HFFc6 (cell line): ENCODE measurements at places on chromosomes 12 and 14. TPM values are rescaled to one million over a fixed set of nuclear protein-coding genes. Genes with fewer than 3 reads are reported as not detected.

DNA sequence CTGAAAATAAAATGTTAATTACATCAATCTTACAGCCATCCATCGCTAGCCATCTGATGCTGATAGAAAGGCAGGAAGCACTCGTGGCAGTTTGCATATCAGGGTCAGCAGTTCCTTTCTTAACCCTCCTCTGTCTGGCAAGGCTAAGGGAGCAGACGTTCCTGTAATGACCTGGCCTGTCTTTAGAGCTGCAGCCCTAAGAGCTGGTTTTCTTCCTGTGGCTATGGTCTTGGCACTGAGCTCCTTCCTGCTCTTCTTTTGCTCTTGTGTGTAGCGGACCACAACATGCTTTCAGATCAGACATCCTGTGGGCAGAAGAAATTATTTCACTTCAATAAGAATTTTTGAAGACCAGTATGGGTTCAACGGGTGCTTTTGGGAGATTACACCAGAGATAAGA, 170.4 kb downstream of the DAD1 start:
- no peak for DNase-seq

- no peak for DNase-seq
Observed at GRCh38 chr14:36227802-36228201, 51.3 kb upstream of the PTCSC3 start.

Gene AQP6
- not detected in 2 replicates for total RNA-seq

GRCh38 chr12:5078423-5078822, 34.7 kb downstream of the KCNA5 start:
- no peak for DNase-seq

Gene CGRRF1
- 11.3 and 11.7 TPM in 2 replicates for total RNA-seq

DNA sequence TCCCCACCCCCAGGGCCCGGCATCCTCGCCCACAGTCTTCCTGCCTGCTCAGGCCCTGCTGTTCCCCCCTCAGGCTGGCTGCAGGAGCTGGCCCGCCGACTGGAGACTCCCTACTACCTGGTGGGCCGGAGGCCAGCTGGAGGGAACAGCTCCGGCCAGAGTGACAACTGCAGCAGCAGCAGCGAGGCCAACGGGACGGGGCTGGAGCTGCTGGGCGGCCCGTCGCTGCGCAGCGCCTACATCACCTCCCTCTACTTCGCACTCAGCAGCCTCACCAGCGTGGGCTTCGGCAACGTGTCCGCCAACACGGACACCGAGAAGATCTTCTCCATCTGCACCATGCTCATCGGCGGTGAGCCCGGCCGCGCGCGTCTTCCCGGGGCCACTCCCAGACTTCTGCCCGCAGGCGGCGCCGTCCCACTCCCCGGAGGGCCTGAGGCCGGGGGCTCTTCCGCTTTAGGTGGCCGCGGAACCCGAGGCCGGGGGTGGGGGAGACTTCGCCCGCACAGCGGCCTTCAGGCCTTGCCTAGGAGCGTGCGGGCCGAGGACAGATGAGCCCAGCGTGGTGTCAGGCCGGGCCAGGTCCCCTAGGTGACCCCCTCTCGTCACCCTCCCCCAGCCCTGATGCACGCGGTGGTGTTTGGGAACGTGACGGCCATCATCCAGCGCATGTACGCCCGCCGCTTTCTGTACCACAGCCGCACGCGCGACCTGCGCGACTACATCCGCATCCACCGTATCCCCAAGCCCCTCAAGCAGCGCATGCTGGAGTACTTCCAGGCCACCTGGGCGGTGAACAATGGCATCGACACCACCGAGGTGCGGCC, 10.2 kb downstream of the KCNH3 start:
- DNase-seq, result no peak

- peak; percentile 58 for DNase-seq
Observed at GRCh38 chr14:99654235-99654985, 9.5 kb downstream of the HHIPL1 start.

DNA sequence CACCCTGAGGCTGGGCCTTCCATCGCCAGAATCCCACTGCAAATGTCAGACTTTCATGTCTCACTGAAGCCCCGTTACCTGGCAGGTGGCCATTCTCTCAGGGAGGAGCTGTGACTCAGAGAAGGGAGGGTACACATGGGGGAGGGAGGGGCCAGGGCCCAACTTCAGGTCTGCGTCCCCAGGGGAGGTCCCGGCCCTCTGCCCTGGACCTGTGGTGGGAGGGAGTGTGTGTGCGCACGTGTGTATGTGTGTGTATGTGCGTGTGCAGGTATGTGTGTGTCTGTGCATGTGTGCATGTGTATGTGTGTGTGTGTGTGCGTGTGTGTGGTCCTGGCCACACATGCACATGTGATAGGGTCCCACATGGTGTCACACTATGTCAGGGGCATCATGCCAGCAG, 50.9 kb downstream of the MVK start:
- no peak for DNase-seq

- DNase-seq, result peak; percentile 61
Observed at GRCh38 chr12:53172352-53172751, 8.2 kb upstream of the ZNF740 start.

DNA sequence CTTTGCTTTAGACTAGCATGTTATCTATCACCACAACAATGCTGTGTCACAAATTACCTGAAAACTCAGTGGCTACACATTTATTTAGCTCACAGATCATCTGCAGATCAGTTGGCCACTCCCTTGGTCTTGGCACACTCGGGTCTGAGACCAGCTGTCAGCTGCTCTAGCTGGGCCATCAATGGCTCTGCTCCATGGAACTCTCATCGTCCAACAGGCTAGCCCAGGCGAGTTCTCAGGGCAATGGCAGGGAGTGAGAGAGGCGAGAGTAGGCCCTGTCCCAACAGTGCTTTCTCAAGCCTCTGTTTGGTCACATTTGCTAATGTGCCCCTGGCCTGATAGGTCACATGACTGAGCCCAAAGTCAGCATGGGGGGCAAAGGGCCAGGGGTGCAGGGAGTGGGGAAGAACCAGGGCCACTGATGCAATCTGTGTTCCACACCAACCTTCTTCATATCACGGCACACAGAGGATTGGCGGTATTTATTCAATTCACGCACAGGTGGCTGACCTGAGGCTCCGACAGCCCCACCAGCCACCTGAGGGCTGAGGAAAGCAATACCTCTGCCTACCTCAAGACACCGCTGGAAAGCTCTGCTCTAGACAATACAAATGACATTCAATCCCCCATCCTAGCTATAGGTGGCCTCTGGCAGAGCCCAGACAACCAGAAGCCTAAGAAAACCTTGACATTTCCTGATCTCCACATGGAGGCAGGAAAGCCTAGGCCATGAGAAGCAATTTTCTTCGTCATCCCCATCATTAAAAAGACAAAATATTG, 82.5 kb downstream of the NT5DC3 start:
- no peak for DNase-seq

Gene PZP
- total RNA-seq, result not detected in 3 replicates

Gene RND1
- 0.16 to 0.18 TPM in 2 of 3 replicates, not detected in the other for total RNA-seq

- DNase-seq, result no peak
Observed at GRCh38 chr12:51941604-51942003, 9.9 kb upstream of the ACVR1B start.

DNA sequence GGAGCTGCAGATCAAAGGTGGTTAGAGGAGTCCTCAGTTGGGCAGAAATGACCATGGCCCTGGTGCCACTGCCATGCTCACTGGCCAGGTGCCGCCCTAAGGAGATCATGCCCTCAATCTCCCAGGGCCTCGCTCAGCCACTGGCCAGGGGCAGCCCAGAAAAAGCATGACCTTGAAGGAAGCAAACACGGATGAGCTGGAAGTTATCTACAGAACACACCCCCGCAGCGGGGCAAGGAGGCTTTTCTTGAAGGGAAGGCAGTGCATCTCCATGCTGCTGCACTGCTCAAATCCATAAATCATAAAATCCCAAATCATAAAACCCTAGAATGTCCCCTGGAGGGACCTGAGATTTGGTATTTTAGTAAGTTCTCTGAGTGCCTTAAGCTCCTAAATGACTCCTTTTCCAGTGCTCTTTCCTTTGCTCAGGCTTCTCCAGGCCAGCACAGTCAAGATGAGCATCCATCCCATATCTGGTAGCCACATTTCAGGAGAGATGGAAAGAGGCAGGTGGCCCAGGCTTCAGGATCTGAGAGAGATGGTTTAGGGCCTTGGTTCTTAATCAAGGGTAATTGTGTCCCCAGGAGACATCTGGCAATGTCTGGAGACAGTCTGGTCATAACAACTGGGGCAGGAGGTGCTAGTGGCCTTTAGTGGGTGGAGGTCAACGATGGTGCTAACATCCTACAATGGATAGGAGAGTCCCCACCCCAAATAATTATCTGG, 217.3 kb downstream of the RBM19 start:
- DNase-seq, result no peak

GRCh38 chr12:53279283-53279869, 11.3 kb downstream of the ESPL1 start:
- DNase-seq, result no peak

DNA sequence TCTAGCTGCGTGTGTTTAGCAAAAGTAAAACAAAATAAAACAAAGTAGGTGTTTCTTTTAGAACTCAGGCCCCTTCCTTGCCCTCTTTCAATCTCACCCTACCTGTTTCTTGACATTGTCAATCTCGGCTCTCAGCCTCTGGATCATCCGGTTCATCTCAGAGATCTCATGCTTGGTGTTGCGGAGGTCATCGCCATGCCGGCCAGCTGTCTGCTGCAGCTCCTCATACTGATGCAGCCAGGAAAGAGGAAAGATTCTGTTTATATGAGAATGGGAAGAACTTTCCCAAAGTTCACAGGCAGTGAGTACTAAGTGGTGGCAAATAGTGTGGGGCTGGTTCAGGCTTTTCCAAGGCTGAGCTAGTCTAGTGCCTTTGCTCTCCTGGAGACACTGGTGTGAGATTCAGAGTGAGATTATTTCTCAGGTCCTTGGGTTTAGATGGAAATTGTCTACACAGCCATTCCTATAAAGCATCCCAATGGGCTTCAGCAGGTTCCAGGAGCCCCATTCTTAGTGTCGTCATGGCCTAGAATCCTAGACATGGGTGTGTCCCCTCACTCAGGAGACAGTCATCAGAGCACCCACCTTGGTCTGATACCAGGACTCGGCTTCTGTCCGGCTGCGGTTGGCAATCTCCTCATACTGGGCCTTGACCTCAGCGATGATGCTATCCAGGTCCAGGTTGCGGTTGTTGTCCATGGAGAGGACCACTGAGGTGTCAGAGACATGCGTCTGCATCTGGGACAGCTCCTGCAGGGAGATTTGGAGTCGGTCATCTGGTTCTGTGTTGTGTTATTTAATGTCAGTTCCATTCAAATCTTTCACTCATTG, 3.0 kb downstream of the KRT5 start:
- no peak for DNase-seq

Gene NUBPL
- 9.4 and 9.9 TPM in 2 replicates for total RNA-seq

DNA sequence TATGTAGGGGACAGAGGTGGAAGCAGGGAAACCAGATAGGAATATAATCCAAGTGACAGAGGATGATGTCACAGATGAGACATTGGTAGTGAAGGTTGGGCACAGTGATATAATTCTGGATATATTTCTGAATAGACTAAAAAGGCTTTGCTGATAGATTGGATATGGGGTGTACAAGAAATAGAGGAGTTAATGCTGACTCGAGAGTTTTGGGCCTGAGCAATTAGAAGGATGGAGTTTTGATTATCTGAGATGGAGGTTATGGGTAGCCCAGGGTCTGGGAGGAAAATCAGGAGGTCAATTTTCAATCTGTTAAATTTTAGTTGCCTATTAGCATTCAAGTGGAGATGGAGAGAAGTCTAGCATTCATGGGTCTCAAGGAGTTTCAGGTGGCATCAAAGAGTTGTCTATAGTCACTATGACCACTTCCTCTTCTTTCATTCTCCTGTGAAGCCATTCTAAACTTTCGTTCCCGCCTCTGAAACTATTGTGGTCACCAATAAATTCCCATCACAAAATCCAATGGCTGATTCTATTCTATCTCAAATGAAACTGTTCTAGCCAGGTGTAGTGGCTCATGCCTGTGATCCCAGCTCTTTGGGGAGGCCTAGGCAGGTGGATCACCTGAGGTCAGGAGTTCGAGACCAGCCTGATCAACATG, 10.6 kb upstream of the ANO6 start:
- DNase-seq, result no peak

- DNase-seq, result no peak
Observed at GRCh38 chr12:3044141-3044630, 33.0 kb upstream of the TSPAN9 start.

- DNase-seq, result no peak
Observed at GRCh38 chr14:99382781-99383471, 97.7 kb downstream of the SETD3 start.

Gene KLRB1
- not detected in 3 replicates for total RNA-seq

Gene CLEC4D
- total RNA-seq, result not detected in 3 replicates

- no peak for DNase-seq
Observed at GRCh38 chr12:99985129-99985570, 414 bp upstream of the ANKS1B start.

DNA sequence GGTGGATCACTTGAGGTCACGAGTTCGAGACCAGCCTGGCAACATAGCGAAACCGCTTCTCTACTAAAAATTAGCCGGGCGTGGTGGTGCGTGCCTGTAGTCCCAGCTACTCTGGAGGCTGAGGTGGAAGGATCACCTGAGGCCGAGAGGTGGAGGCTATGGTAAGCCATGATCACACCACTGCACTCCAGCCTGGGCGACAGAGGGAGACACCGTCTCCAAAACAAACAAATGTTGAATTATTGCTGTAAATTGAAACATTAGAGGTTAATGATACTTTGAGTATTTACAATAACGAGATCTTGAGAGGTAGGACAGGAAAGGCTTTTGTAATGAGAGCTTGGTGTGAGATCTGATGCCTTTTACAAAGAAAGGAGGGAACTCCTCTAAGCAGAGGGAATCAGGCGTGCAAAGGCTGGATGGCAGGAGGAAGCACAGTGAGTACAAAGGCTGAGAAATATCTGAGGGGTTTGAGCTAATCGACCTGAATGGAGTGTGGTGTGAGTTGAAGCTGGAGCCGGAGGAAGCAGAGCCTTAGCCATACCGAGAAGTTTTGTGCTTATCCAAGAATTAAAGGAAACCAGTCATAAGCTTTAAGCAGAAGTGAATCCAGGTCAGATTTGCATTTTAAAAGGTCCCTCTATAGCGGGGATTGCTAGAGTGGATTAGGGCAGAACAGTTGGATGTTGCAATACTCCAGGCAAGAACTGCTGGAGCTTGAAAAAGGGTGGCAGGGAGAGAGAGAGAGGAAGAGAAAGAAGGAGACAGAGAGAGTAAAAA, 1.1 kb downstream of the RHNO1 start:
- DNase-seq, result peak; percentile 15

DNA sequence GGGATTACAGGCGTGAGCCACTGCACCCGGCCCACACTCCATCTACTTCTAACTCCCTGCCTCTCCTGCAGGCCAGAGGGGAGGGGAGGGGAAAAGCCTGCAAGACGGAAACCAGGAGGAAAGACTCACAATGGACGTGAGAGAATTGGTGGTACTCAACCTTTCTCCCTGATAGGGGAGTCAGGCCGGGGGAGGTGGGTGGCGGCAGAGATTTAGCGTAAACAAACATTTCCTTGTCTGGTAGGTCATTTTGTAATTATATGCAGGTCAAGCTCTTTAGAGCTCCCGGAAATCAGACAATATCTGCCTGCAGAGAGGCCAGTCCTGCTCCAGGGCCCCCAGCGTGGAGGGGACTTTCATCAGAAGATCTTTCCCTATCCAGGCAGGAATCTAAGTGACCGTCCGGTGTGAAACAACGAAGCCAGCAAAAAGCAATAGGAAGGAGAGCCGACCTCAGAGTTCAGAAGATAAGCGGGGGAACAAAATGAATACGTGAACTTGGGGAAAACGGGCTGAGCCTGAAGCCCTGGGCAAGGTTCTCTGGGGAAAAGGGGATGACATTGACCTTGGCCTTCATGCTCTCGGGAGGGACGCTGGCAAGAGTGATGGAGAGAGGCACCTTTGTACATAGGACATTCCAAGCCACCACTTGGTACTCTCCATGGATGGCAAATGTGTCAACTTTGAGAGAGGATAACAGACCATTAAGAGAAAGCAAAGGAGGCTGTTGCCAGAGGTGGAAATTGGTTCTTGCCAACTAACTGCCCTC, 62.3 kb downstream of the SPRING1 start:
- DNase-seq, result no peak
